Left ventricle myocardium inferior (tissue), 1 donor: ENCODE measurements at places on chromosomes 1 and 21. TPM values are rescaled to one million over a fixed set of nuclear protein-coding genes. Genes with fewer than 3 reads are reported as not detected.

DNA sequence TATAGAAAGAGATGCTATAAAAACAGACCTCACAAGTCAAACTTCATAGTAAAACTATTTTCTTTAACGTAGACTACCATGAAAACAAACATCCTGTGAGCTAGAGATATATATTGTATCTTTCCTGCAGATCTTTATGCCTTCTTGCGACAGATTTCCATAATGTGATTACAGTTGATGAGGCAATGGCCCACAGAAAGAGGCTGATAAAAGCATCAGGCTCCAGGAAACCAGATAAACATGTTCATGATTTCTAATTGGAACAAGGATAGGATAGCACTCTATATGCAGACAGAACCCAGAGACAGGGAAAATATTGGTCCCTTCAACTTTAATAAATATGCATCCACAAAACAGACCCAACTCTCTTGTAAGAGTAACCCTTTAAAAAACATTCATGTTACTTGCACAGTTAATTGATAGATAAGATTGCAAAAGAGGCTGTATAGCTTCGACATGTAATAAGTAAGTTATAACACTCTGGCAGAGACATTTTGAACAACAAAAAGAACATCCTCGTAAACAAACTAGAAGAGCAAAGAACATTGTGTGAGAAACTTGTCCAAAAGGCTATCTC lies 329.4 kb downstream of the AGBL4 start:
- DNase-seq = no peak

GRCh38 chr1:18043871-18044270 lies 63.7 kb upstream of the IGSF21 start:
- DNase-seq = no peak

MAP3K7CL gene
- total RNA-seq = 2.1 TPM

GRCh38 chr1:22745669-22746585 lies 35.3 kb downstream of the EPHB2 start:
- DNase-seq = no peak

- no peak for DNase-seq
Observed at GRCh38 chr1:44554706-44555105, 119.6 kb downstream of the TMEM53 start.

DNA sequence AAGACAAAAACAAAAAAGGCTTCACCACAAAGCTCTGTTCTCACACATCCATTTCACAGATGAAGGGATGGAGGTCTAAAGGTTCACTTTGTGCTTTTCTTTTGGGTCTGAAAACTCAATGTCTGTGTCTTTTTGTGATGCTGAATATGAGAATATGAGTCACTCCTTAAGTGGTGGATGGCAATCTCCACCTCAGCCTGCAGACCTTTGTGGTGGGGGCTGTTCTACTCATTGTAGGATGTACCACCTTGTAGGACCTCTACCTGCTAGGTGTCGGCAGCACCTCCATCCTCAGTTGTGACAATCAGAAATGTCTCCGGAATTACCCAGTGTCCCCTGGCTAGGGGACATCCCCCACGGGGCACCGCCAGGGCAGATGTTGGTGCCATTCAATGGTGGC lies 42.8 kb downstream of the UBASH3A start:
- DNase-seq = no peak

LIPI gene
- total RNA-seq = not detected

GRCh38 chr1:35807614-35808449 lies at the start of gene AGO4:
TSS of gene AGO4 (plus strand) at chr1:35808016. CDS start at chr1:35808417, 401 bp downstream.
- peak; percentile 72 for DNase-seq

GRCh38 chr1:41348394-41348793 lies 12.8 kb upstream of the FOXO6 start:
- no peak for DNase-seq

LORICRIN gene
- not detected for total RNA-seq

DNA sequence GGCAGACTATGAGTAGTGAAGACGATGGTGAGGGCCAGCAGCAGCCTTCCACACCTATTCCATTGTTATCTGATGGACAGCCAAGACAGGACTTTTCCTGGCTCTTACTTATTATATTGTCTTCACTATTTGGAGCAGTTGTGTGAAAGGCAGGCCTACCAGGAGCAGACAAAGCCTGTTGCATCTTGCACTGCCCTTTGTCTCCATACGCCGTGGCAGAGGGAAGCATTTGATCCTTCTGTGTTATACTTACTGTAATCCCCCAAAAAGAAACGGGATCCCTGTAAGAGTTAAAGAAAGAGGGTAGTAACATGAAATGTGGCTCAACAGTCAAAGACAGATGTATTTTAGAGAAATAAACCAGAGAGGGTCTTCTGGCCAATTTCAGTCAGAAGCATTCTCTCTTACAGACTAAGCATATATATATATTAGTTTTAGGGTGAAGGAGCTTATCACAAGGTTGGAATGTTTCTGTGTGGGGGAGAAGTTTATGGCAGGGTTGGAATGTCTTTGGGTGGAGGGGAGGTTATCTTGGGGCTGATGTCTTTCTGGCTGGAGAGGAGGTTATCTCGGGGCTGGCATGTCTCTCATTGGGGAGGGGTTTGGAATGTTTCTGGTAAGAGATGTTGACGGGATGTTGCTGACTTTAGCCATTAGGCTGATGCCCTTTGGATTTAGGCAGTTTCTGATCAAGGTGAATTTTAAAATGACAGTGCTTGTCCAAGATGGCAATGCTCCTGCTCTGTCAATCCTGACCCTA lies 23.4 kb upstream of the HSD3B1 start:
- no peak for DNase-seq

ASCL5 gene
- not detected for total RNA-seq
